NCI-H774 (cell line): ENCODE measurements at places on chromosomes 4 and X.
A peak's percentile ranks its signal among the peaks of the same experiment; 100 is the strongest.

GRCh38 chr4:67714248-67714583 lies 13.3 kb upstream of the UBA6 start:
- no peak for DNase-seq

DNA sequence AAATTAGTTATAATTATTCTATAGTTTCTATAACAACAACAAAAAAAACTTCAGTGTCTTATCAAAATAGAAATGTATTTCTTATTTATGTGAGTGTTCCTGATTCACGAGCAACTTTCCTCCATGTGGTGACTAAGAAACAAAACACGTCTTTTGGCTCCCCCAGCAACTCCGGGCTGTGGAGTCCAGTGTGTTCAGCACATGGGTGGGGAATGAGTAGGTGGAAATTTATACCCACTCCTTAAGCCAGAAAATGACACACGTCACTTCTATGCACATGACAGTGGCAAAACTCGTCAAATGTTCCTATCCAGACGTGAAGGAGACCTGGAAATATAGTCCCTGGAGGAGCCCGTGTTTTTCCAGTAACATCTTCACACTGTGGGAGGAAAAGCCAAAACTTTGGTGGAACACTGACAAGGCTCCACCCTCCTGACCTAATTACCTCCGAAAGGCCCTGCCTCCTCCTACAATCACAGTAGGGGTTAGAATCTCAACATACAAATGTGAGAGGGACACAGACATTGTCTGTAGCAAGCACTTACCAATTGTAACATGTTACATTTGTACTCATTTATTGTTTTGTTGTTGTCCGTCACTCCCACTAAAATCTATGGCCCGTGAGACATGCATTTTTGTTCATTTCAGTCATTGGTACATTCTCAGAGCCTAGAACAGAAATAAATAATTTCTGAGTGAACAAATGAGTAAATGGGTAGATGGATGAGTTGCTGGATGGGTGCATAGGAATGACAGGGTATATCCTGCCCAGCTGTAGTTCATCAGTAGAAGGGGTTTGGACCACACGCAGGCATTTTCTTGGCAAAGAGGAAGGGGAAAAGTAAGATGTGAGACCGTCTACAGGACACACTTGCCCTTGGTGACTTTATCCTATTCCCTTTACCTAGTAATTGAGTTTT lies 605.8 kb upstream of the TENM3 start:
- DNase-seq = no peak

- DNase-seq = no peak
These were observed 2.3 kb upstream of the AMBN start for GRCh38 chr4:70589785-70590184.

DNA sequence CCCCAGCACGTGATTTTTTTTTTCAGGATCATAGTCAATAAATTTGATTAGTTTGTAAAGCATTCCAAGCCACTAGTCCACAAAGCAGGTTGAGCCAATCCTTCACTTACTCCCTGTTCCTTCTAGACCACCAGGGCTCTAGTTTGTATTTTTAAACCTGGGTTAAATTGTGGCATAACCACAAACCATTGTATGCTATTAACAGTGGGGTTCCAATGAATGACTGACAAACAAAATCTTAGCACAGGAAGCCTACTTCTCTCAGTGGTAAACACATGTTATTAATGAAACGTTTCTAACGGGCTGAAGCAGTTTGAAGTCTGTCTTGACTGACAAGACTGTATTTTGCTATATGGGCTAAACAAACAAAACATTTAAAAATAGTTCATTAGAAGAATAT lies 48.6 kb upstream of the GYPA start:
- DNase-seq = no peak

GRCh38 chr4:57071326-57071725 lies 38.9 kb downstream of the IGFBP7 start:
- DNase-seq = no peak

DNA sequence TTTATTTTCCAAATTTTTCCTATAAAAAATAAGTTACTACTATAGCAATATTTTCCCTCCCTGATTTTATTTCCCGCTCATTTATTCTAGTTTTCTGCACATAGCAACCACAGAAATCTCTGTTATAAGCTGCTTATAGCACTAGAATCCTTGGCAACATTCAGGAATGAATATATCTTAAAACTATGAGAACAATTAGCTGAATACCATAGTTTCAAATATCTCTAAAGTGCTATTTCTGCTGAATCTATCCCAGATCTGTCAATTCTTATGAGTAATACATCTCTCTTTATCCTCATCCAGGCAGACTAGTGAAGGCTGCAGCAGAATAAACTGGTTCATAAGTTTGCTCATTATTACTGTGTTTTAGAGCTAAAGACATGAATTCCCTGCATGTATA lies 622.9 kb upstream of the DIPK2B start:
- DNase-seq = no peak

- DNase-seq = no peak
These were observed 121.3 kb downstream of the PPARGC1A start for GRCh38 chr4:23768541-23768940.

DNA sequence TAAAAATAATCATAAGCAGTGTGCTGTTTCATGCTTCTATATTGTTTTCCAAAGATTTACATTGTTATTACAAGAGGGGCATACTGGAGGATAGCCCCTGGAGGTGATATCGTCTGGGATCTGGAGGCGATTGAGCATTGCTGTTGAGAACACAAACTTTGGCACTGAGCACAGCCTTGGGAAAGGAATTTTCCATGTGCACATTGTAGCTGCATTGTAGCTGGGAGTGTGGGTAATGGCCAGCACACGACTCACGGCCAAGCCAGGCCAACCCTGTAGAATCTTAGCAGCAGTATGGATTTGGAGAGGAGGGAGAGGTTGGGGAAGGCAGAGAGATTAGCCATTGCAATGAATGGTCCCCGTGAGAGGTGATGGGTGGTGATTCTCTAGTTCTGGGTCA lies 121.9 kb downstream of the SMIM20 start:
- DNase-seq = no peak

DNA sequence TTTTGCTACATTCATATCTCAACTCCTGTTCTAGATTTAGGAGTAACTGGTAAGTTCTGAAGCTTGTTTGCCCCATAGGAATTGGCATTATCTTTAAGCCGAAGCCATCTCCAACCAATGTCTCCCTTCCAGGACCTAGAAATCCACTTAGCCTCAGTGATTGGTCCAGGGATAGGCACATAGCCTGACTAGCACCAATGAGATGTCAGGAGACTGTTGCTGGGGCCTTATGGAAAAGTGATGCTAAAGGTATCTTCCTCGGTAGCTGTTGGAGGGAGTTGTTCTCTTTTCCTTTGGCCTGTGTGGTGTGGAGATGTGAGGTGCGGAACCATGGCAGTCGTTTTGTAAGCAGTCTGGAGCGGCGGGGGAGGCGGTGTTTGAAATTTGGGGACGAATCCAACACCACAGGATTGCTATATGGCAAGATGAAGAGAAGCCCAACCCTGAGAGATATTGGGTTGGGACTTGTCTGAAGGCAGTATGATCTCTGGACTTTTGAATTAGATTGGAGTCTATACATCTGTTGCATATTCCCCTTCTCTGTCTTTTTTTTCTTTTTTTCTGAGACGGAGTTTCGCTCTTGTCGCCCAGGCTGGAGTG lies 109.8 kb upstream of the ATP6AP2 start:
- no peak for DNase-seq

DNA sequence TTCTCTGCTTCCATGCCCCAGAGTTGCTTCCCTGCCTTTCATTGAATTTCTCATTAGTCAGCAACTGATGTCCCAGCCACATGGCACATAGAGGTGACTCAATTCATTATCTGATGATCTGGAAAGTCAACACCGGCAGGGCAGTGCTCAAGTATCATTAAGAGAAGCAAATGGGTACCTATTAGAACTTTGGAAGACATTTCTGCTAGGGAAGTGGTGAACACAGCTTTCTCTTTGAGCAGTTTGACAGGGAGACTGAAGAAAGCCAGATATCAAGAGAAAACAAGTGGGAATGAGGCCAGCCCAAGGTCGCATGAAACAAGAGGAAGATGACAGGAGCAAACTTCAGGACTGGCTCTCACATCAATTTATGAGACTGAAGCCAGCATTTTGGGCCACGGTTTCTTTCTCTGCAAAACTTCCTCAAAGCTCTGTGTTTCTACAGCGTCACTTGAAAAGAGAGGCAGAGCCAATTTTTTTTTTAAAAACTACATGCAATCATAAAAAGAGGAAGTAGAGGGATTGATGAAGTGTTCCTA lies 108.3 kb upstream of the RPS6KA3 start:
- DNase-seq = no peak

GRCh38 chrX:45324941-45325340 lies 124.3 kb upstream of the DIPK2B start:
- no peak for DNase-seq

DNA sequence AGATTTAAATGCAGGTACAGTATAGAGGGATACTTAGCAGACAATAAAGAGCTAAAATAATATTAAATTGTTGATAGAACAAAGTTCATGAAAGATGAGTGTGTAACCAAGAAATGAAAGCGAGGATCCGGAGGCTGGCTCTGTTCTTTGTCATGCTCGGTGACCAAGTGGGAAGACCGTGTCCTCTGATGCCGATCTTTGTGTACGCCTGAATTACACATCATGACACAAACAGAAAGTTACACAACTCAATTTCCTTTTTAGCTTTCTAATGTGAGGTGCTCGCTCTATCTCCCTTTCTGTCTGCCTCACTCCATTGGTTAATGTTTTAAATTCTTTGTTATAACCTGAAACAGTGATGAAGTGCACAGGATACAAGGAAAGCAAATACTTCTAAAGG lies 114.8 kb upstream of the NEIL3 start:
- DNase-seq = no peak

DNA sequence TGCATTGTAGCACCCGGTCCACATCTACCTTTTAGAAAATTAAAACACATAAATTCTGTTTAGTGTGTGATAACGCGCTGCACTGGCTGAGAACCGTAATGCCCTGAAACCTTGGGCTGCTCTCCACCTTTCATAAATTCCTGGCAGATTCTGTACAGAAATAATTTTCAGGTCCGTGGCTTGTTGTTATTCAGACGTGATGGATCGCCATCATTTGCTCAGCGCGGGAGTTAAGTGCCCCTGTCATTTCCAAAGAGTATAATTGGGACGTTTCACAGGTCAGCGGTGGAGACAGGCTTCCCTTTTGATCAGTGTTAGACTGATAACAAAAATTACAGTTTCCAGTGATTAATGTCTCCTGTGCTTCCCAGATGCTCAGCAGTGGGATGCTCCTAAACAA lies 16.5 kb downstream of the UVSSA start:
- DNase-seq = no peak

GRCh38 chrX:69031971-69032391 lies 133.3 kb downstream of the PJA1 start:
- DNase-seq = no peak

- no peak for DNase-seq
These were observed 7.3 kb upstream of the PTPN13 start for GRCh38 chr4:86586626-86587380.

GRCh38 chrX:69067841-69068240 lies 97.4 kb downstream of the PJA1 start:
- no peak for DNase-seq

- no peak for DNase-seq
These were observed 18.3 kb downstream of the BLOC1S4 start for GRCh38 chr4:6734165-6734786.

DNA sequence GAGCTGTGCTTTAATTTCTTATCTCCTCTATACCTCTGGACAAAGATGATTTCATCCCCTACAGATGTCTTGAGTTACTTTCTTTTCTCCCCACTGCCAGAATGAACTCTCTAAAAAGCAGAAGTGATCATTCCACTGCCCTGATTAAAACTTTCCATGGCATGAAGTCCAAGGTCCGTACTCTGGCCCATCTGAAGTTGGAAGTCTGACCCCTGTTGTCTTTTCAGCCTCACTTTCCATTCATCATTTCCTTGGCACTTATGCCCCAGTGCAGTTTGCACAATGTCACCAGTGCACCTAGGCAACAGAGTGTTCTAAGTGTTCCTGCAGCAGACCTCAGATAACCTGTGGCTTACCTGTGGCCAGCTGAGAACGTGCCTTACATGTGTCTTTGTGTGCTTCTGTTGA lies 242.4 kb downstream of the FRAS1 start:
- no peak for DNase-seq

GRCh38 chr4:66294638-66295037 lies 624.3 kb upstream of the EPHA5 start:
- no peak for DNase-seq

DNA sequence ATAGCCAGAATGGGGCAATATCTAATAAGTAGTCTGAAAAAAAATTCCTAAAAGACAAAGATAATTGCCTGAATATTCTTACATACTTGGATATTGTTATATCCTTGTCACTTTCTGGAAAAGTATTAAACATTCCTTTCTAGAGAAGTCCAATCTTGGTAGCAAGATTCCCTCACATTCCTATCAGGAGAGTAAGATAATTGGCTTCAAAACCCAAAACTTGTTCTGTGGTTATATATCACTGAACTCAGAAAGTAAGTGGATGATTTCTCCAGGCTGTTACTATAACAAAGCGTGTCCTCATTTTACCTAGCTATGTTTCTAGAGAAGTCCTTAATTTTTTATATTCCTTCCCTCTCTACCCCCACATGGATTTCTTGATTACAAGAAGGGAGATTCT lies 46.0 kb upstream of the TEX13A start:
- DNase-seq = no peak

DNA sequence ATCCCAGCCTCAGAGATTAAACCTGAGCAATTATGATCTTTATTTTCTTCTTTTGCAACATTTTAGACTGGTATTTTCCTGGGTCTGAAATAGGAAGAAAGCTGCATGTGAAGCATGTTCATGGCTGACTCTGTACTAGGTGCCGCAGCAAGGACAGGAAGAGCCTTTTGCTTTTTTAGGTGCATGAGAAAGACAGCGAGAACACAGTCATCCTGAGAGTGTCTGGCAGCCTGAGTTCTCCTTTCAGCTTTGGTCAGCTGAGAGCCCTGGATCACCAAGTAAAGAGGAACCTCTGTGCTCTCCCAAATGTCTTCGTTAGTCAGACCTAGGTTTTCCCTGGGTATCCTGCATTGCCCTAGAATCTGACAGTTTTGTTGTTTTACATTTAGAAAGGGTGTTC lies 29.8 kb downstream of the FAM149A start:
- DNase-seq = no peak

- peak; percentile 86 for DNase-seq
These were observed 4.2 kb downstream of the PDGFRA start for GRCh38 chr4:54233277-54233696.

DNA sequence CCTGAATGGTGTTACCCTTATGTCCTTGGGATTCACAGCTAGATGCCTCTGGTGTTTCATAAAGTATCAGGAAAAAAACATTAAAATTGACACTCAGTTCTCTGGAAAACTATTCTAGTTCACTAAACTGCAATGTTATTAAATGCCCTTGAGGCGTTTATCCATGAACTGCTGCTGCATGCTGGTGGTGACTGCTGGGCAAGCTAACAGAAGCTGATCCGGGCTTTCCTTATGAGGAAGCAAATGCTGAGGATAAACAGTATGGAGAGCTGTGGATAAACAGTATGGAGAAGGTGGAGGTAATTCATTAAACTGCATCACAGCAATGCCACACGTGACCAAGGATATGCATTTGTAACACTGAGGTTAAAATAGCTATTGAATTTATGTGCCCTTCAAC lies 227.0 kb downstream of the NR3C2 start:
- DNase-seq = no peak
